ENCODE measurements at places on chromosomes 1 and 21.
A peak's percentile ranks its signal among the peaks of the same experiment; 100 is the strongest.

- DNase-seq, result no peak
Measured at GRCh38 chr1:248842781-248843331, 4.8 kb downstream of the ZNF672 start.

- no peak for DNase-seq
Measured at GRCh38 chr1:226943927-226944326, 3.8 kb downstream of the COQ8A start.

GRCh38 chr1:194078765-194079164 is 892.4 kb upstream of the B3GALT2 start:
- DNase-seq, result no peak

DNA sequence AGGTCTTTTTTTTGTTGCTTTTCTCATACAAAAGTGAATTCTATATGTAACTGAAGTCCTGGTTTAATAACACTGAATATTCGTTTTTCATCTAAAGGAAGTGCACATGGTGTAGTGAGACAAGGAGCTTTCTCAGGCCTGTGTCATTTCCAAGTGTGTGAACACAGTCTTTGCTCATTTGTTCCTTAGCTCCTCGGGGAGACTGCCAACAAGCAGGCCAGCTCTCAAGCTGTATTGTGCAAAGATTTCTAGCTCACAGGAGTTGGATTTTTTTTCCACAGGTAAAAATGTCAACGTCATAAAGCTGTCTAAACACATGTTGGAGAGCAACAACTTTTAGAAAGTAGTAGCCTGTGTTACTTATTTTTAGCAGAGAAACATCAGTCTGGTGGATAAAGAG is 87.8 kb upstream of the S1PR1 start:
- no peak for DNase-seq

- no peak for DNase-seq
Measured at GRCh38 chr1:3919706-3920105, 19.6 kb upstream of the C1orf174 start.

- DNase-seq, result no peak
Measured at GRCh38 chr1:65177457-65177856, 29.5 kb downstream of the AK4 start.

- DNase-seq, result no peak
Measured at GRCh38 chr1:116907351-116907750, 2.4 kb upstream of the PTGFRN start.

DNA sequence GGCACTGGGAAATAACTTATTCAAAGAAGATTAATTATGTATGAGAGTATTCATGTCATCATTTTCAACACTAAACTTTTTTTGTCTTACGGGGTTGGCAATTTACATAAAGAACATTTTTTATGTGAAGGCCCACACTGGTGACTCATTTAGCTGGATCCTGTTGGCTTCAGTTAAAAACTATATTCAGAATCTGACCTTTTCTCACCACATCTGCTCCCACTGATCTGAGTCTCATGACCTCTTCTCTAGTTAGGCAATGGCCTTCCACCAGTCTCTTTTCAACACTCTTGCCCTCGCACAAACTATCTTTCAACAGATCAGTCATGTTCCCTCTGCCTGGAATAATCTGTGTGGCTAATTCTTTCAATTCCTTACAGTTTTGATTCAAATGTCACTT is 53.4 kb downstream of the TMPRSS15 start:
- no peak for DNase-seq

DNA sequence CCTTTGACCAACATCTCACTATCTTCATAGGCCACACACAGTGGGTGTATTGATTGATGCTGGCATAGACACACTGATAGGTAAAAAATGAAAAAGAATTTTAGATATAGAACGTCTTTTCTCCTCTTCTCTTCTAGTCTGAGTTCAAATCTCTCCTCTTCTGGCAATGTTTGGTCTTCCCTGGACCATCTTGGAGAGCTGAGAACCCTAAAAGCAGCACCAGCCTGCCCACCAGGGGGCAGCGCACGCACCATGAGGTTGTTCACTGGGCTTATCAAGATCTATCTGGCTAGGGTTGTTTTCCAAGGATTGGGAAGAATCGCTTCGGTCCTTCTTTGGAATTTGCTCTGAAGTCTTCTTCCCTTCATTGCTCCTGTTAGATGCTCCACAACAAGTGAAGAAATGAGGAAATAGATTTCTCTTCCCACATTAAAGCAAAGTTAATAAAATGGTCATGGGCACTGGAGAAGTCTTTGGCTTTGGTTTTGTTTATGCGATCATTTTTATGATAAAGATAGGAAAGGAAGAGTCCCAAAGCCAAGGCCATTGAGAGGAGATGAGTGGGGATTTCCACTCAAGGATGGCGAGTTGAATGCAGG is 104.0 kb upstream of the OLIG2 start:
- no peak for DNase-seq

DNA sequence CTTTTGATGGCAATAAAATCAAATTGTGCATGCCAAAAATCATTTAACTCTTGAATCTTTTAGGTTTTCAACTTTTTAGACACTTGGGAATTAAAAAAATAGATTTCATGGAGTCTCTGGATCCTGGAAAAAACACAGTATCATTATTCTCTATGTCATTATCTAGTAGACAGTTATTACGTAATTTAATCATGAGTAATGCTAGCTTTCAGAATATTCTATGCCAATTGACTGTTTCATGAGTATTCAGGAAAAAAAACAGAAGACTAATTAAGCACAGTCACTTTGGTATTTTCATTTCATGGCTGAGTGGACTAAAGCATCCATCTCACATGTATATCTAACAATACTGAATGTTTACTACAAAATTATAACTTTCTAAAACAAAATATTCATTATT is 44.0 kb downstream of the ODF2L start:
- no peak for DNase-seq

- DNase-seq, result no peak
Measured at GRCh38 chr1:9996624-9997582, at the start of gene RBP7. TSS of gene RBP7 (plus strand) at chr1:9997228. CDS start at chr1:9997259, 31 bp downstream.

DNA sequence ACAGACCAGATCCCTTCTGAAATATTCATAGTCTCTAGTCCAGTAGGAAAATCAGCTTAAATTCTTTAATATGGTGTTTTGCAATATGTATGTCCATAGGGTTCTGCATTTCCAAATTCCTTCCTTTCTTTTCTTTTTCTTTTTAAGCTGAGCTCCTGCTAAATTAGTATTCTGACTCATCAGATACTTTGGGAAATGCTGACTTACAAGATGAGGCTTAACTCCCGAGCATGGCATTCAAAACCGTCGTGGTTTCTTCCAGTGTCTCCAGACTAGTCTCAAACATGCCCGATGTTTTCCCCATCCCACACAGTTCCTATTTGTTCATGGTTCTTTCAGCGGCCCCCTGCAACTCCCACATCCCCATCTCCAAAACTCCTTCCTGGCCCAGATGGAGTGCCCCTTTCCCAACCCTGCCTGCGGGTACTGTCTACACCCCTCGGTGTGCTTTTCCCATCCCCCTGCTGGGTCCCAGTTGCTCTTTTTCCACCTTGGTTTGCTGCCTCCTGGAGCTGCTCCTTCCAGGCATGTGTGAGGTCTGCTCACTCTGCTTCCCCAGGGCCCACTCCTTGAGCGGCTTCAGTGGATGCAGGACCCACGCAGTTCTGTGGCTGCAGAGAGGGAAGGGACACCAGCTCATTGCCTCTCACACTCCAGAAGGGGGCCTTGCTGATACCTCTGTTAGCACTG is 19.5 kb upstream of the ETV3 start:
- no peak for DNase-seq

DNA sequence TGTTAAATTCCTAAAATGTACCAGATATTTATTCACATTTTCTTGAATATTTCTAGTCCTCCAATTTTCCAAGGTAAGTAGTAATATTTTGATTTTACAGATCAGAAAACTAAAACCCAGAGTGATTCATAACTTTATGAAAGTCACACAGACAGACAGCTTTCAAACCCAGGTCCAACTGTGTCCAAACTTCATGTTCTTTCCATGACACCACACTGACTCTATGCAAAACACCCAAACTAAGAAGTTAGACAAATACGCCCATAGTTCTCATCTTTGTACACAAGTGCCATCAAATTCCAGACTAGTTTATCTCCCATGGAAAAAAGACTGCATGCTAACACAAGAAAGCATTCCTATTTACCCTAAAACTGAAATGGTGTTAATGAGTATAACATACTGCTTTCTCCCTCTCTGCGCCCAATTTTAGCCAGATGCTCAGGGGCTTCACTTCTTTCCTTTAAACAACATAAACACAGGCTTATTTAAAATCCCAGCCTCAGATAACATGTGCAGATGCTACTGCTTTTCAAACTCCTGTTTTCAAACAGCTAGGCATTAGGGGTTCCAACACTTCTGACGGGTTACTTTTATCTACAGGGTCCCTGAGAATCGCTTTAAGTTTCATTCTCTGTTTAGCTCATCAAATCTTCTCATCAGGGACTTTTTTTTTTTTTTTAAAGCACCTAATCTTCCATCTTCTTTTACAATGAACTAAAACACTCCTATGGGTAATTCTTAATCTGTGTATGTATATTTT is 44.6 kb downstream of the WASF2 start:
- no peak for DNase-seq

- no peak for DNase-seq
Measured at GRCh38 chr1:47650611-47651010, 212.8 kb downstream of the FOXD2 start.

GRCh38 chr1:72105201-72105600 is 177.1 kb downstream of the NEGR1 start:
- DNase-seq, result no peak

- DNase-seq, result no peak
Measured at GRCh38 chr1:94812985-94813384, 7.2 kb upstream of the SLC44A3 start.

GRCh38 chr1:7218210-7218832 is 433.1 kb downstream of the CAMTA1 start:
- no peak for DNase-seq

DNA sequence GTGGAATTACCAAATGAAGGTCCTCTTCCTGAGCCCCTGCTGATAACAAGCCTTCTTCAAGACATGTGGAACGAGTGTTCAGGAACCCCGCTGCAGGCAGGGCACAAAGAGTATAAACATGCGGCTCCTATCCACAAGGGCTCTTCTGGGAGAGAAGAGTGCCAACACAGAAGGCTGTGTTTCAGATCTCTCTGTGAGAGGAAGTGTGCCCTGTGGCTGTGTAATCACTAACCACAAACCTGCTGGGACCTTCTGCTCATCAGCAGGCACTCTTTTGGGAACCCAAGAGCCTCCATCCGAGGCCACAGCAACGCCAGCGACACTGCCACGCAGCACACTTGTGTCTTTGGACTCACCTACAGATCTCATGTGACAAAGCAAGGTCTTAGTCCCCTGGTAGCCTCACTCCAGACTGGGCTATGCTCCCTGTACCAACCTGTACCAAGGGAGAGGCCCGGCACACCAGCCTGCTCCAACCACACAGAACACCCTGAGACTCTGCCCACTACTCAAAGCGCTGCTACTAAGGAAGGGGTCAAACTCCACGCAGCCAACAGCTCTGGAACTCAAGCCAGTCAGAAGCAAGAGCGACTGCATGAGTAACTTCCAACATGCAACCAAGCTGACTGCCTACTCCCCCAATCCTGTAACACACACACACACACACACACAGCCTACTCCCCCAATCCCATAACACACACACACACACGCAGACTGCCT is 7.8 kb downstream of the PTTG1IP start:
- no peak for DNase-seq

- no peak for DNase-seq
Measured at GRCh38 chr1:185917646-185918045, 183.5 kb downstream of the HMCN1 start.

DNA sequence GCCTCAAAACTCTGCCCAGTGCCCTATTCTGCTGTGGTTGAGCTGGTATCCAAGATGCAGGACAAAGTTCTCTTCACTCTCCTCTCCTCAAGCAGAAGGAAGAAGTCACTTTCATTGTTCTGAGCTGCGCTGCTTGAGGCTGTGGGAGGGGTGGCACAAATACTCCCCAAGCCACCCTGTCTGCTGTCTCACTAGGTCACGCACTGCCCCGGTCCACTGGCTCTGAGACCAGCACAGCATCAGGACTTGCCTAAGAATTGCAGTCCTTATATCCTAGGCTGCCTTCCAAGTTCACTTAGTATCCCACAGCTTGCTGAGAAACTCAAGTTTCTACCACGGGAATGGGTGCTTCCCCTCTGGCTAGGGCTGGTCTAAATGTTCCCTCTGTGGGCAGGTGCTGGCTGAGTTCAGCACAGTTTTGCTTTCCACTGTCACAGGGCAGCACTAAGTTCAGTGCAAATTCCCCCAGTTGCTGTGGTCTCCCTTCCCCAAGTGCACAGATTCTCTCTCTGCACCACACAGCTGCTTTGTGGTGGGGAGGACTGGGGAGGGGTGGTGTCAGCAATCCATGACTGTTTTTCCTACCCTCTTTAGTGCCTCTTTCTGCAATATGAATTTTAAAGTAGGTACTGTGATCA is 32.4 kb downstream of the SLC9C2 start:
- DNase-seq, result no peak

DNA sequence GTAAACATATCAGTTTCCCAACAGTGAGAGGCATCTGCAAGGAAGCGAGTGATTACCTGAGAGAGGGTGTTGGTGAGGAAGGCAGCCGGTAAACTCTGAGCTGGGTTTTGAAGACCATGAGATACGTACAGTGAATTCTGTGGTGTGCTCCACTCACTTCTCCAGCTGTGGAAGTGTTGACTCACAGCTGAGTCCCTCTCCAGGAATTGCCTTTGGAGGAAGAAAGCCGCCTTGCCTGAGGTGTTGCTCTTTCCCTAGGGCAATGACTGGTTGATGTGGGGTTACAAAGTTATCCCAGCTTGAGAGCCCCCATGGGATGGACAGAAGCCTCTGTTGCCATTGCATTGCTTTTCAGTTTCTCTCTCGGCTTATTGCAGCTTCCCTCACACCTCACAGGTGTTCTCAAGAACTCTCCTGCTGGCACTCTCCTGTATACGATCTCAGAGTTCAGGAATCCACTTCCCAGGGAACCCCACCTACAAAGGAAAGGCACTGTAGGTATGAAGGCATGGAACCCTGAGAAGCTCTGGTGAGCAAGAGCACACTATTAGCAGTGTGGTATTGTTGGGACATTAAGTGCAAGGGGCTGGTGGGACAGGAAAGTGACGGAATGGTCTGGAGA is 10.8 kb downstream of the NHLH1 start:
- DNase-seq, result no peak

GRCh38 chr21:15249285-15249993 is 184.6 kb upstream of the NRIP1 start:
- DNase-seq, result peak; percentile 41

GRCh38 chr1:33258788-33259274 is 2.5 kb downstream of the ZNF362 start:
- no peak for DNase-seq

- DNase-seq, result no peak
Measured at GRCh38 chr1:201905234-201905890, 16.7 kb downstream of the SHISA4 start.

GRCh38 chr1:241138248-241138647 is 218.8 kb downstream of the RGS7 start:
- DNase-seq, result no peak

GRCh38 chr1:43569175-43569574 is 38.5 kb downstream of the PTPRF start:
- no peak for DNase-seq

All from brain pericyte (primary cell).